NCI-H2081 treated with DMSO at 0.1 percent for 48 hours (cell line): ENCODE measurements at places on chromosomes 2 and 18.

GRCh38 chr2:37344453-37345361 lies at the start of gene QPCT:
Gene QPCT, plus strand, starts transcription at chr2:37344630. Its CDS starts 102 bp downstream, at chr2:37344732.
- no peak for DNase-seq

DNA sequence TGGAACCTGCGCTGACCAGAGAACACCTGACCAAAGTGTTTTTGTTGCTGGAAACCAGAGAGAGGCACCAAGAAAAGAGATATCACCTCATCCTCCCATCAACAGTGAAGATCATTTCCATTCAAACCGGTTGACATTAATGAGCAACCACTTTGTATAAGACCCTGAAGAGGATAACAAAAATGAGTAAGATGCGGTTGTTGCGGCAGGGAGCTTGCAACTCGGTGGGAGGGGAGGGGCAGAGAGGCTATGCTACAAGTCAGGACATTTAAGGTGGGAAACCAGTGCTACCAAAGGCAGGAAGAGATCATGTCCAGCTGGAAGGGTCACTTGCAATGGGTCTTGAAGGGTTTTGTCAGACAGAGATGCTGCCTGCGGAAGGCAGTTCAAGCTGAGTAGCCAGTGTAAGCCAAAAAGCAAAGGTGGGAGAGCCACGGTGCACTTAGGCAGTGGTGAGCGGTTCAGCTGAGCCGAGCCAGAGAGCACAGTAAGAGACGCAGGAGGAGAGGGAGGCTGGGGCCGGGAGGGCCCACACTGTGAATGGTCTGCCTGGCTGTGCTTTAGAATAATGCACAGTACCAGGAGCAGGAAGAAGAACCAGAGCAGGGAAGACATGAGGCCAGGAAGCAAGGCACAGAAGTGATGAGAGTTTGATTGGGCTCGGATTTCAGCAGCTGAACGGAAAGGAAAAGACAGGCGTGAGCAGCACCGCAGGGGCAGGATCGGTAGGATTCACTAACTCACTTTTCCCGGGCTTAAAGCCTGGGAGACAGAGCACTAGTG lies 24.4 kb upstream of the DTNB start:
- DNase-seq, result no peak

- DNase-seq, result no peak
Measured at GRCh38 chr2:216606551-216607276, 26.5 kb upstream of the IGFBP2 start.

DNA sequence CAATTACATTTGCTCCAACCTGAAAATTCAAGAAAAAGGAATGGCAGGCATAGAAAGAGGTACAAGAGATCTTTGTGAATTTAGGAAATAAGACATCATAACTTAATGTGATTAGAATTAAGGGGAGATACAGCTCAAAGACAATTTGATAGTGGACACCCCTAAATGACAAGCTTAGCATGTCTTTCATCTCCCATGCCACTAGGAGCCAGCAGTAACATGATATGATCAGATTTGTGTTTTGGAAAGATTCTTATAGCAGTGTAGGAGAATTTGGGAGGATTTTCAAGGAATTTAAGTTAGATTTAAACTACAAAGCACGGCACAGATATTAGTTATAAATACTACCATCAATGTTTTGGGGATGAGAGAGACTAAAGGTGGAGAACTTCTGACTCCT lies 340.8 kb downstream of the RDH14 start:
- no peak for DNase-seq

DNA sequence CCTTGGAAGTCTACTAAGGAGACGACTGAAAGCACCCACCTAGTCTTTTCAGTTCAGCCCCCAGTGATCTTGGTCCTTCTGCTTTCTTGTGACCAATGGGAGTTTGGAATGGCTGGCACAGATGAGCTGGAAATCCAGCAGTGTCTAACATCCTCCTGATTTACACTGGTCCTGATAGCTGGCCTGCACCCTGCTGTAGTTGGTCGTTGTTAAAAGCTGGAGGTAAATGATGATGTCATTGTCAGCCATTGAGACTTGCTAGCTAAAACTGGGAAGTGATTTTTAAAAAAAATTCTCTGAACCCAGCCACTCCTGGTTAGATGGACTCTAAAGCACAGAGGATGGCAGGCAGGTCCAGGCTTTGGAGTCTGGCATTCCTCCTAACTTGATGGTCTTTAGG lies 19.3 kb downstream of the CCT7 start:
- no peak for DNase-seq
